ENCODE measurements at places on chromosomes 7 and 10.

DNA sequence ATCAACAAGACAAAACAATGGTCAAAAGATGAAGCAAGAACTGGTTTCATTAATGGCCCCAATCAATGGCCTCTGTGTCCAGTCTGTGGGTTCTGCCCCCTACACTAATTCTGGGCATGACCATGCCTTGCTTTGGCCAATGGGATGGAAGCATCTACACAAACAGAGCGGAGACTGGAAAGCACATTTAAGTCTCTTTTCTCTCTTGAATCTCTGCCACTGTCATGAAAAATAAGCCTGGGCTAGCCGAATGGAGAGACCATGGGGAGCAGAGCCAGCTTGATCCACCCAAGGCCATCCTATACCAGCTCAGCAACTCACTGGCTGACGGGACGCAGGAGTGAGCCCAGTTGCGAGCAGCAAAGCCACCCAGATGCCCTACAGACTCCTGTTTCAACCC is 30.9 kb downstream of the ANKRD16 start:
- DNase-seq = no peak

GRCh38 chr7:146864644-146865043 is 748.0 kb downstream of the CNTNAP2 start:
- no peak for DNase-seq

GRCh38 chr7:156611014-156612010 is 29.3 kb upstream of the RNF32 start:
- DNase-seq = no peak

DNA sequence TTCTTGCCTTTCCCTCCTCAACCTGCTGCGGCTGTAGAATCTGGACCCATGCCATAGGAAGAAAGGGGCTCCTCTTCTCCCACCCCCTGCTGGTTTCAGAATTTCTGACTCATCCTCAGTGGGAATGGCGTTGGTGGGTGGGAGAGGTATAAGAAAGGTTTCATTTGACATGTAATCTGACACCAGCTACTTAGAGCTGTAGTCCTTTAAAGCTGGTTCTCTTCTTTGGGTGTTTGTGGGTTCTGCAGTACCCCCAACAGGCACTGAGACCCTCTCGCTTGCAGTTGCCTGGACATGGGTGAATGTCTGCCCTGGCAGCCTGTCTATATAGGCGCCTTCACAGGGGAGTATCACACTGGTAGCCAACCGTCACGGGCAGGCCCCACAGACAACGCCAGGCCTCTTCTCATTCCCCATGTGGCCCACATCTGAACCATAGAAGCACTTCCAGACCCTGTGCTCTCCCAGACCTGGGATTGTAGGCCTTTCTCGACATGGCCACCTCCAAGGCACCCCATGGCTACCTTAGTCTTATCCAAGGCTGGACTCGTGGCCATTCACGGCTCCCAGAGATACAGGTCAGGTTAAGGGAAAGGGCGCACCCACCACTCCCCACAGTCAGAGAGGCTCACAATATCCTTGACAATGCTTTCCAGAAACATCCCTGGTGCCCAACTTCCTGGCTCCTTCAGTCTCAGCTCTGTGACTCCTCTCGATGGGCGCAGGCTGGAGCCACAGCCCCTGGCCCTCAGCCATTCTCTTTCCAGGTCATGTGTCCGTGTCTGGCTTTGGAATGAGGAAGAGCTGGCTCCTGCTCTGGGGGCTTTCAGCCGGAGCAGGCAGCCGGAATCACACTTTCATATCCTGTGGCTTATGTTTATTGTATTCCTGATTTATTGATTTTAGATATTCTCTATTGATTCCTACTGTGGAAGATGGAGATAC is 17.5 kb downstream of the ZNF862 start:
- no peak for DNase-seq

- DNase-seq = no peak
These were observed 25.3 kb downstream of the PRSS2 start for GRCh38 chr7:142796001-142796500.

- DNase-seq = no peak
These were observed 225.5 kb downstream of the ANKRD7 start for GRCh38 chr7:118449797-118450567.

GRCh38 chr10:35372329-35372728 is 36.0 kb downstream of the CCNY start:
- DNase-seq = no peak

GRCh38 chr10:100551196-100551595 is 15.5 kb downstream of the HIF1AN start:
- no peak for DNase-seq

DNA sequence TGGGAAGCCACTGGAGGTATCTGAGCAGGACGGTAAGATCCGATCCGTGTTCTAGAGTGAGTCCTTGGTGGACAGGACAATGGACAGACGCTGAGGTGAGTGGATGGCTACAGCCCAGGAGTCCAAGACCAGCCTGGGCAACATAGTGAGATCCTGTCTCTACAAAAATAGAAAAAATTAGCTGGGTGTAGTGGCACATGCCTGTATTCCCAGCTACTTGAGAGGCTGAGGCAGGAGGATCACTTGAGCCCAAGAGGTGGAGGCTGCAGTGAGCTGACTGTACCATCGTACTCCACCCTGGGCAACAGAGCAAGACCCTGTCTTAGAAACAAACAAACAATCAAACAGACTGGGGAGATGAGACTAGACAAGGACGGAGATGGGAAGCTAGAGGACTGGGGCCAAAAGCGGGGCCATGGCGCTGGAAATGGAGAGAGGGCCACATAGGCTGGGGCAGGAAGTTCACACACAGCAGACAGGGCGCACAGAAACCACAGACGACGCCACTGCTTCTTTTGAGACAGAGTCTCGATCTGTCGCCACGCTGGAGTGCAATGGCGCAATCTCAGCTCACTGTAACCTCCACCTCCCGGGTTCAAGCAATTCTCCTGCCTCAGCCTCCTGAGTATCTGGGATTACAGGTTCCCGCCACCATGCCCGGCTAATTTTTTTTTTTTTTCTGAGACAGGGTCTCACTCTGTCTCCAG is 24.7 kb downstream of the DAGLB start:
- DNase-seq = no peak

DNA sequence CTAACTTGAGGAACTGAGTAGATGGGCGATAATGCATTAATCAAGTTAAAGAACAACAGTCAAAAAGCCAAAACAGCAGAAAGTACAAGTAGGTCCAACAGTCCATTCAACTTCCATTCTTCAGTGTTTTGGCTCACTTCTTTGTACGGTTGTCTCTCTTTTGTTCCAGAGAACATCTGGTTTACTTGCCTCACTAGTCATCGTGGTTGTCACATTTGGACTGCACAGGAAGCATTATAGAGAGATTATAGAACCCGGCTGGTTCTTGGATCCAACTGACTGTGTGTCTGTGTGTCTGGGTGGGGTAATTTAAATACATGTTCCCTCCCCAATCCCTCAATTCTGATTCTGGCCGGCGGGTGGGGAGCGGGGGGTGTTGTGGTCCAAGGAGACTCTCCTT is 1.8 kb upstream of the CEP41 start:
- DNase-seq = no peak

- no peak for DNase-seq
These were observed 35.6 kb downstream of the COL13A1 start for GRCh38 chr10:69837261-69837660.

GRCh38 chr7:10474048-10474447 is 499.6 kb upstream of the PHF14 start:
- DNase-seq = no peak

DNA sequence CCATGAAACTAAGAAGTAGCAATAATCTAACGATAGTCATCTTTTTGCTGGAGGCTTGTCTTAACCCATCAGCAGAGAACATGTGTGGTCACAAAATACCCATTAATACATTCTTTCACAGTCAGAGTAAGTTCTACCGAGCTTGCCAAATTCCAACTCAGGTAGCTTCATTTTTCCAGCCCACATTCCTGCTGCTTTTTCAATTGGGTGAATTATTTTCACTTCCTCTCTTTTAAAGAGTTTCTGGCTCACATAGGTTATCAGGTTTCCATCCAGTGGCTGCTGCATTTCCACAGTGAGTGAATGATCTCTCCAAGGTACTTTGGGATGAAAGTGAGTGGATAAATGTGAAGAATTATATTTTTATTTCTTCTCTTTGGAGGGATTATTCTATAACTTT is 233.1 kb downstream of the SEMA3E start:
- DNase-seq = no peak

GRCh38 chr10:117768333-117769042 is 225.9 kb downstream of the EMX2 start:
- DNase-seq = no peak

DNA sequence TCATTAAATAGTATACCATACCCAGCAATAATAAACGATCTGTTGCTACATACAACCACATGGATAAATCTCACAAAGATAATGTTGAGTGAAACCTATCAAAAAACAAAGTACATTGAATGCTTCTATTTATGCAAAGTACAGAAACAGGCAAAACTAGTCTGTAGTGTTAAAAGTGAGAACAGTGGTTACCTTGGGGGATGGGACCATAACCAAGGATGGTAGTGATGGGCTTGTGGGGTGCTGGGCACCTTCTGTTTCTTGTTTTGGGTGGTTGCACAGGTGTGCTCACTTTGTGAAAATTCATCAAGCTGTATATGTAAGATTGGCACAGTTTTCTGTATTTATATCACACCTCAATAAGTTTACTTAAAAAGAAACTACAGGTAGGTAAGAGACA is 105.7 kb downstream of the ATE1 start:
- DNase-seq = no peak

- no peak for DNase-seq
These were observed 321.5 kb upstream of the NRP1 start for GRCh38 chr10:33655921-33656320.

DNA sequence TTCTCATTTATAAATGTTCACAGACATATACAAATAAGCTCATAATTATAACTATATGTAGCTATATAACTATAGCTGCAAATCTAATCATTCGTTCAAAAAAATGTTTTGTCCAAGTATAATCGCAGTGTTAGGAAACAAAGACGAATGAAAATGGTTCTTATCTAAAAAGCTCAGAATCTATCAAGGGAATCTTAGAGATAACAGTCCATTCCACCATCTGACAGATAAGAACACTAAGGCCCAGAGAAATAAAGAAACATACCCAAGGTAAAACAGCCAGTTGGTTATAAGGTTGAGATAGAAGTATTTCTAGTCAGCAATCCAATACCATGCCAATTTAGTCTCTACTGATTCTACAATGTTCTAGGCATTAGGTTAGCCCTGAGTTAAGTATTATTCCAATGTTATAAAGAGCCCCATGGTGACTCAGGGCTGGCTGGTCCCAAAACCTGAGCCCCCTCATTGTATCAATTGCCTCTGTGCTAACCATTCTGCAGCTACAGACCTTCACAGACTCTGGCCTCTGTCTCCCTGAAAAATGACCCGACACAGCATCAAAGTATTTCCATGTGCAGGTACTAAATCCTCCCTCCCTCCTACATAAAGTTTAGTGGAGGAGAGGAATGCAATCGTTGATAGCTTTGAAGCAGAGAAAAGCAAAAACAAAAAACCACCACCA is 30.0 kb downstream of the CHCHD3 start:
- DNase-seq = no peak

GRCh38 chr7:68564306-68565135 is 1033.8 kb upstream of the AUTS2 start:
- DNase-seq = no peak

GRCh38 chr10:93718937-93719725 is 16.7 kb upstream of the FRA10AC1 start:
- DNase-seq = no peak

DNA sequence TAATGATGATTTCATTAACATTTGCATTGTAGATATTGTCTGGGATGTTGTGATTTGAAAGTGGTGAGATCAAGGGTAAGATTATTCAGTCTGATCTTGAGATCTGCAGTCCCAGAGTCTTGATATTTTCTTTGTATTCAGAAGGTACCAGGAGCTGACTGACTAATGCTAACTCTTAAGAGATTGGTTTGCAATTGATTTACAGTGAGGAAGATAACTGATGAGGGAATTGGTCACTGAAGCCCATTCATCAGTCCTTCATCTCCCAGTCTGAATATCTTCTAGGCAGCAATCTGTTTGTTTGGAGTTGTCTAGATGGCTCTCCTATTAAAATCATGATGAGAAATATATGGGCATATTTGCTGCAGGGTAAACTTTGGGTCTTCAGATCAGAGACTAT is 473.7 kb downstream of the ARL4A start:
- DNase-seq = no peak

DNA sequence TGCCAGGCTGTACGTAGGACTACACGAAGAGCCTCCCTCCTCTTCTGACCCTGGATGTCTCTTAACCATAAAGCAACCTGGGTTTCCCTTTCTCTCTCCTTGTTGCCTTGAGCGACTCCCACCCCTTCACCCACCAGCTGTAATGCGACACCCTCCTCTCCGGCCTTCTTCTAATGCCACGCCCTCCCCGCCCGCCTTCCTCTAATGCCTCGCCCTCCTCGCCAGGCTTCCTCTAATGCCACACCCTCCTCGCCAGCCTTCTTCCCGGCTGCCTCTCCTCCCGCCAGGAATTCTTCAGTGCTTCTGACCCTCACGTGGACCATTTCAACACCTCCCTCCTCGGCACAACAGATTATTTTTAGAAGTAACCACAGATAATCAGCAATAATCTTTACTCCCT is 348.5 kb upstream of the SHH start:
- no peak for DNase-seq

GRCh38 chr10:103281753-103282152 is 4.8 kb downstream of the INA start:
- DNase-seq = peak; percentile 87

GRCh38 chr10:23725548-23725947 is 286.7 kb downstream of the OTUD1 start:
- DNase-seq = no peak

DNA sequence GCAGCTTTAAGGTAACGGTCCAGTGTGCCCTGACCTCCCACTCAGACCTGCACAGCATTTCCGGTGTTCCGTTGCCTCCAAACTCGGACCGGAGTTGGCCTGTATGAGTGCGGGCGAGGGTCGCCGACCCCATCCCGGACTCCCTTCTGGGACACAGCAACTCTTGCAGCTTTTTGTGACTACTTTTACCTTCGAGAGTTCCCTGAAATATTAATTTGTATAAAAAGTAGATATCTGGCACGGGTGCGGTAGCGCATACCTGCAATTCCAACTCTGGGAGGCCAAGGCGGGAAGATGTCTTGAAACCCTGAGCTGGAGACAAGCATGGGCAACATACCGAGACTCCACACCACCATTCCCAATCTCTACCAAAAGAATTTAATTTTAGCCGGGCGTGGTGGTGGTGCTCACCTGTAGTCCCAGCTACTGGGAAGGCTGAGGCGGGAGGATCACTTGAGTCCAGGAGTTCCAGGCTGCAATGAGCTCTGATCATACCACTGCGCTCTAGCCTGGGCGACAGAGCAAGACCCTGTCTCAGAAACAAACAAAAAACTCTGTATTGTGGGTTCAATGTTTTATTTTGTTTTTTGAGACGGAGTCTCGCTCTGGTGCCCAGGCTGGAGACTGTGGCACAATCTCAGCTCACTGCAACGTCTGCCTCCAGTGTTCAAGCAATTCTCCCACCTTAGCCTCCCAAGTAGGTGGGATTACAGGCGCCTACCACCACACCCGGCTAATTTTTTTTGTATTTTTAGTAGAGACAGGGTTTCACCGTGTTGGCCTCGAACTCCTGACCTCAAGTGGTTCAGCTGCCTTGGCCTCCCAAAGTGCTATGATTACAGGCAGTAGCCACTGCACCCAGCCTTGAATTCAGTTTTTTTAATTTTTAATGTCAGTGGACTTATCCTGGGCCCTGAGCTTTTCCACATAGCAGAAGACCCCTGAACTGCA is 1.1 kb upstream of the PPP1R35 start:
- no peak for DNase-seq

- no peak for DNase-seq
These were observed 1.8 kb upstream of the RPA3 start for GRCh38 chr7:7720193-7720592.

- no peak for DNase-seq
These were observed 45.0 kb downstream of the ESYT2 start for GRCh38 chr7:158784270-158784669.

All from ecto neural progenitor cell (in vitro differentiated cells).